ENCODE measurements at places on chromosomes 2 and 18.
A peak's percentile ranks its signal among the peaks of the same experiment; 100 is the strongest.

GRCh38 chr2:67131257-67131609, 265.9 kb upstream of the ETAA1 start:
- DNase-seq = no peak

DNA sequence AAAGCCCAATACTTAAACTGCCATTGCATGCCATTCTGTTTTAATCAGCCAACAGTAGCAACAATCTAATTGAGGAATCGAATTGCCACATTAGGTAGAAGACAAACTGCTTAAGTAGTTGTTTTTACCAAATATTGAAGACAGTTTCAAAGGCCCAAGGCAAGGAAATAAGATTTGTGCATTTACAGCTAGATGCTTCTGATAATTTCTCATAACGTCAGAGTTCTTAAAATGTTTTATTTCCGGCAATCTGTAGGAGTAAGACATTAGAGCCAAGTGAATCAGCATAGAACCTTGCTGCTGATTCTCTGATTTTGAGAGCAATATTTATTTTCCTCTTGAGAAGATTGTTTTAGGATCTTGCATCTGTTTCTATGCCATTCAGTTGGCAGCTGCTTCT, 174.3 kb downstream of the RBM43 start:
- no peak for DNase-seq

DNA sequence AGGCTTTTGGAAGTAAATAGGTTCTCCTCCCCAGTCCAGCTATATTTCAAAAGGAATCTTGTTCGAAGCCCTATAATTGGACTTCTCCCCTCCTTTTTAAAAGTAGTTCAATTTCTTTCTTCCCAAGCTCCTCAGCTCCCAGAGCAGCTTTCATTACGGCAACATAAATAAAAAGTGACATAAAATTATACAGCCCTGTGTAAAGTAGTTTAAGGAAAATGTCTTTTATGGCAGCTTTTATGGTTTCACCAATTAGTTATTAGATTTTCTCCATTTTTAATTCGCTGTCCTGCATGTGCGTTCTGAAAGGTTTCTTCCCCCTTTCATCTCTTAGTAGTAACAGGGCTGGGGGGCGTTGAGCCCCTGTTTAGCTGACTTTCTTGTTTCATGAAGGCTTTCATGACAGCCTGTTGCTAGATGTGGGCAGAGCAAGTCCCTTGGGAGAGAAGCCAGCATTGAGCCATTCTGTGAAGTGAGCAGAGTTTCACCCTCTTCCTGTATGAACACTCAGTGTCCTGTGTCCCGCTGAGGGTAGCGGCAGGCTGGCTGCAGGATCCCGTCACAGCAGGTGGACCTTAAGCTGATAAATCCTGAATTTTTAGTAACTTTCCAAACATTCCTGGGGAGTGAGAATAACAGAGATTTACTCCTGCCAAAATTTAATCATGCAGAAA, 229.7 kb upstream of the SPRED2 start:
- no peak for DNase-seq

DNA sequence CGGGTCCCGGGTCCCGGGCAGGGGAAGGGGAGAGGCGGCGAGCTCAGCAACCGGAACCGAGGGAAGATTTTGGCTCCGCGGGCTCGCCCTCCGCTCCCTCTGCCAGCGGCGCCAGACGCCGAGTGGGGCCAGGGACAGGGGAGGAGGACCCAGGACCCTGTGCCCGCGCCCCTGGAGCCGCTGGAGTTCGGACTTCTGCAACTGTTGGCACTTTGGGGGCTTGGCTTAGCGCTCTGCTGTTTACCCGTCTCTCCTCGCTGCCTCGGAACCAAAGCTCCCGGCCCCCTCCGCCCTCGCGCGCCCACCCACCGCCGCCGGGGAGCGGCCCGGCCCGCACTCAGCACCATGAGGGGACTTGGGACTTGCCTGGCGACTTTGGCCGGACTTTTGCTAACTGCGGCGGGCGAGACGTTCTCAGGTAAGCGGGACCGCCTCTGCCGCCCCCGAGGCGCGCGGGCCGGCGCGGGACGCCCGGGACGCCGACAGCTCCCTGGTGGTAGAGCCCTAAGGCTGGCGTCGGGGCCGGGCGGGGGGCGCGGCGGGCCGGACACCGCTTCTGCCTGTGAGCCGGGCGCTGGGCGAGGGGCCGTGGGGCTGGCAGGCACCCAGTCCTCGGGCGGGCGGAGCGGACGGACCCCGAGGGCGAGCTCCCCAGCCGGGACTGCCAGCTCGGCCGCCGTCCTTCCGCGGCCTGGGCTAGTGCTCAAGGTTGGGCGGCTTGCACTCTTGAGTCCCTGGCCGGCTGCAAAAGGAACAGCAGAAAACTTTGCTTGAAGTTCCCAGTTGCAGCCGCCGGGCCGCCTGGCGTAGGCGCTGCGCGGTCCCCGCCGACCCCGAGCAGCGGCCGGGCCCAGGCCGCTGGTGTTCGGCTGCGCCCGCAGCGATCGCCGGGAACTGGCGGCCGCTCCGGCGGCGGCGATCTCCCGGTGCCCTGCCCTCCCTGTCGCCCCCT, 634 bp downstream of the PTPRM start:
- DNase-seq = peak; percentile 13

DNA sequence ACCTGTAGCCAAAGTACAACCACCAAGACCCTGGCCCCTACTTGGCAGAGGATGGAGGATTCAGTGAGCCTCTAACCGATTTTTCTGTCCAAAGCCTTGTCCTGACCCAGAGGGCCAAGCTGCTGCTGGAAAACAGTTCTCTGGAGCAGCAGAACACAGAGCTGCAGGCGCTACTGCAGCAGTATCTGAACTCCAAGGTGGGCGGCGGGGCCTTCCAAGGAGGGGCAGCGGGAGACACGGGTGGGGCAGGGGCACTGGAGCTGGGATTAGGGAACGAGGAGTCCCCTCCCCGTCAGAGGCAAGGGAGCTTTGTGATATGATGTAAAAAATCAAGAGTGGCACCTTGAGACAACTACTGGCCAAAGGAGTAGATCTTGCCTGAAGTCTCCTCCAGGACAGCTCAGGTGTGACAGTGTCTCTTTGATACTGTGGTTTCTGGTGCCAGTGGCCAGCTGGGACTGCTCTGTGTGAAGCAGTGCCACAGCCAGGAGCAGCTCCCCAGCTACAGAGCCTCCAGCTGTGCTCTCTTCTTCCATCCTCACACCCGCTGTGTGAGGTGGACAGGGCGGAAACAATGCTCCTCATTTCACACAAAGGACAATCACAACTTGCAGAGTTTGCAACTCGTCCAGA, 22.8 kb downstream of the OTOF start:
- no peak for DNase-seq

- DNase-seq = no peak
Observed at GRCh38 chr2:118225666-118226065, 137.4 kb downstream of the INSIG2 start.

DNA sequence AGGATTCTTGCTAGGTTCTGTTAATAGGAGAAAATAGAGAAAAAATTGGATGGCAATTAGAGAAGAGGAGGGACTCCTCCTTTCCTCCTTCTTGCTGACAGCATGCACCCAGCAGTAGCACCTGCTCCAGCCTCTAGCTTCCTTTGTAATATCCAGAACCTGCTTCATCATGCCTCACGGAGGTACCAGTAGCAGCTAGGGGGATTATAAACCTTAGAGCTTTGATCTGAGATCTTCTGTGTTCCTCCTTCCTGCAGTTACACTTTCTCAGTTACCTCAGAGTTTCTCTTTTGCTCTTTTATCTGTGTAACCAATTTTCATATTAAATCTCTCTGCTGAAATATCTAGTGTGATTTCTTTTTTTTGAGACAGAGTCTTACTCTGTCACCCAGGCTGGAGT, 16.6 kb downstream of the DPP4 start:
- DNase-seq = no peak

- no peak for DNase-seq
Observed at GRCh38 chr2:42618972-42619371, 50.5 kb downstream of the MTA3 start.

DNA sequence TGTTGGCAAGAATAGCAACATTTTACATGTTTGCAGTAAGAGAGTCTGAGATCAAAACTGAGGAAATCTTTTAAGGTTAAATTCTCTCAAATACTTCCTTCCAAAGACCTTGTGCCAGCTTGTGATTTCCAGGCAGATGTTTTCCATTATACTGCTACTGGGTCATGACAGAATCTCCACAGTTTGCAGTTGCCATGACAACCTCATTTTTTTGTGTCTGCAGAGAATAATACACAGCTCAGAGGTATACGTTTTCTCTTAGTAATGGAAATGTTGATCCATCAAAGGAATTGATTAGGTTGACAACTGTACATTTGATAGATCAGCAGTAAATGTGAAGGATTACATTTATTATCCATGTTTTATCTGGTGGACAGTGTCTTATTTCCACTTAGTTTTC, 29.1 kb upstream of the CSRNP3 start:
- no peak for DNase-seq

- no peak for DNase-seq
Observed at GRCh38 chr18:50700245-50701165, 119.3 kb downstream of the MRO start.

DNA sequence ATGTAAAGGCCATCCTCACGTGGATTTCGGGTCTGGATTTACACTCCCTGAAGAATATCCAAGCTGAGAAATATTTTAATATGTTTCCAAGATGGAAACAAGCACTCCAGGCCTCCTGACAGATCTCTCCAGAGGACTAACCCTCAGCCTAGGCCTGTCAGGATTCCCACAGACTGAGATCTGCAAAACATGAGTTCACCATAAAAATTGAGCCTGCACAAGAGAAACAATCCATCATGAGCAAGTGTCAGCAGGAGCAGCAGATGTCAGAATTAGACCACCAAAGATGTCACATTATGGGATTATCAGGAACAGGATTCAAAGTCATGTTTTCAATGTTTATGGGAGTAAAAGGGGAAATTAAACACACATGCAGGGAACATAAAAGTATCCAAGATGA, 191.3 kb downstream of the TFCP2L1 start:
- DNase-seq = no peak

- DNase-seq = no peak
Observed at GRCh38 chr2:133516405-133517026, 51.7 kb downstream of the NCKAP5 start.

DNA sequence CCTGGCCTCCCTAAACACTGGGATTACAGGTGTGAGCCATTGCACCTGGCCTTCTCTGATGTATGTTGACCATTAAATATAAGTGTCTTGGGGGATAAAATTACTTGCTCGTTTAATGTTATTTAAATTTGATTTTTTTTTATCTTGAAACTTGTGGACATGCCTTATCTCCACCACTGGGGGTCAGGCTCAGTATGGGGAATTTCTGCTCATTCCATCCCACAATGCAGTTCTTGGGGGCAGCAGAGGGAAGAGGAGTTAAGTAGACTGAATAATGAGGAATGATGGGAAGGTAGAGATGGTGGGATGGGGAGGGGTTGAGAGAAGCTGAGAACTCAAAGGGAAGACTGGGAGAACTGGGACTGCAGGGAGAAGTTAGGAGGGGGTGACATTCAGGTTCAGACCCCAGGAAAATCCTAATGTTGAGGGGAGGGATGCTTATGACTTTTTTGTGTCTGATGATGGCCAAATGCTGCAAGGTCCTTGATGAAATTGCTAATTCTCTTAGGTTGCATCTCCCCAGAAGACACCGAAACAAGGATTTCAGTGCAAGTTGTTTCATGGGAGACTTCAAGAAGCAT, 174.2 kb downstream of the MIB1 start:
- DNase-seq = no peak

DNA sequence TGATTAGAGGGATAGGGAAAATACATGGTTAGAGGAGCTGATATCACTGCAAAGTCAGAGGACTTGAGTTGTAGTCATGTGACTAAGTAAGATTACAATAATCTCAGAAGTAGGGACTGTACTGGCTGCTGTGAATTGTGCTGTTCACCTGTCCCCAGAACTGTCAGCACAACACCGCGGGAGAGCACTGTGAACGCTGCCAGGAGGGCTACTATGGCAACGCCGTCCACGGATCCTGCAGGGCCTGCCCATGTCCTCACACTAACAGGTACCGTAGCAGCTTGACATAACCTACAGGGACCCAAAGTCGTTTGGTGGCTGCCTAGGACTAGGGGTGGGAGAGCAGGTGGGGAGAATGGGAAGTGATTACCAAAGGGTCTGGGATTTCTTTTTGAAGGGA, 132.8 kb upstream of the TTC39C start:
- no peak for DNase-seq

DNA sequence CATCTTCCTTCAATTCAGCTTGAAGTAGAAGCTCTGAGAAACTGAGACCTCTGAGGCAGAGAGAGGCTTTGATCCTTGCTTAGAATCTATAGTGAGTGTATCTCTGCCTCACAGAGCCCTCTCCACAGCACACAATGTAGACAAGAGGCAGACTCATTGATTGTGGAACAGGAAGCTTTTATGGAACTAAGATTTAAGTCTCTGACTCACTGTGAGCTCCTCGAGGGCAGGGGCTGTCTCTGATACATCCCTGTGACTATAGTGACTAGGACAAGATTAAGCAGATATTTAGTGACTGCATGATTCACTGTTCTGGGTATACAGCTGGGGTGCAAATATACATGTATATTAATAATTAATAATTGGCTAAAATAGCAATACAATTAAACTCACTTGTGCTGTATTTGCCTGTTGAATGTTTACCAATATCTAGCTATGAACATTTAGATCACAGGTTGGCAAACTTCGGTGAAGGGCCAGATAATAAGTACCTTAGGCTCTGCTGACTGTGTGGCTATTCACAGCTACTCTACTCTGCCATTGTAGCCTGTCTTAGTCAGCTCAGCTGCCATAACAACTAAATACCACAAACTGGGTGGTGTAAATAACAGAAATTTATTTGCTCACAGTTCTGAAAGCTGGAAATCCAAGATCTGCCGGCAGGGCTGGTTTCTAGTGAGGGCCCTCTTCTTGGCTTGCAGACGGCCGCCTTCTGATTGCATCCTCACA, 54.4 kb downstream of the ARHGEF4 start:
- DNase-seq = no peak

DNA sequence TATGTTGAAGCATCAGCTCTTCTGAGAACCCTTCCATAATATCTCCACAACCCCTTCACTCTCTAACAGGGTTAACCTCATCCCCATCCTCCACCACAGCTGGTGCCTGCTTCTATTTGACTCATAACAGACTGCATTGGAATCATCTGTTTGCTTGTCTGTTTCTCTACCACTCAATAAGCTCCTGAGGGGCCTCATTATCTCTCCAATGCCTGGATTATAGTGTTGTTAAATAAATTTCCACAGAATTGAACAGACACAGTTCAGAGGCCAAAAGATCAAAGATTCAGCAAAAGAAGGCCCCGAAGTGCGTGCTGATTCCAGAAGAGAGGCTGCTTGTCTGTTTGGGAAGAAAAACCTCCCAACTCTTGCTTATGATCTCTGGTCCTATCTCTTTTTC, 33.7 kb upstream of the FAM98A start:
- no peak for DNase-seq

DNA sequence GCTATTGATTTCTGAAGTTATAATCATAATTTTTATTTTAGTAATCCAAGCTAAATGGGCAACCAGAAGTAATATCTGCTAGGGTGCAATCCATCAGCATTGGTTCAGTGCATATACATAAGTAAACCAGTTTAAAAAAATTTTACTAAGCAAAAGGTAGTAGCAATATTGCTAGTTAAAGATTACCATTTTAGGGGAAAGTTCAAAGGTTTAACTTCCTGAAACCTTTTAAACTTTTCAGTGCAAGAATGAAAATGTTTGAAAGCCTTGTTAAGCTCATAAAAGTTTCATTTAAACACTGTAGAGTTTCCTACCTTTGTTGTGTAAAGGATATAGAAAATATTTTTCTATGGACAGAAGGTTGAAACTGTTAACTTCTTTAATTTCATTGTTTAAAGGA, 31.0 kb upstream of the EPB41L5 start:
- no peak for DNase-seq
